ENCODE measurements at places on chromosomes 7 and 10.
A peak's percentile ranks its signal among the peaks of the same experiment; 100 is the strongest.

- no peak for DNase-seq
Measured at GRCh38 chr7:107145067-107145838, 23.6 kb upstream of the HBP1 start.

DNA sequence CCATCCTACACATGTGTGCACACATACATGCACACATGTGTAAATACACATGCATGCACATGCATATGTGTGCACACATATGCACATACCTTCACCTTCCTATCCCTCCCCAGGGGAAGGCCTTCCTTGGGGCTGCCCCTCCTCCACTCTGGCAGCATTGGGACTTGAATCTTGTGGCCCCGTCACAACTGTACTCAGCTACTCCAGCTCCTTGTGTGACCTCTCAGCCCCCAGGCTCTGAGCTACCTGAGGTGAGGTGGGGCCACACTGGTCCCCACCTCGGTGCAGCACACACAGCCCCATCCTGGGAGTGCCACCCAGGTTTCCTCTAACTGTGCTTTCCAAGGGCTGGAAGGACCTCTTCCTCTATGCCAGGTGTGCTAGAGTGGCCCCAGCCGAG is 116.0 kb downstream of the LHPP start:
- no peak for DNase-seq

- no peak for DNase-seq
Measured at GRCh38 chr7:96664793-96665192, 44.9 kb downstream of the SEM1 start.

DNA sequence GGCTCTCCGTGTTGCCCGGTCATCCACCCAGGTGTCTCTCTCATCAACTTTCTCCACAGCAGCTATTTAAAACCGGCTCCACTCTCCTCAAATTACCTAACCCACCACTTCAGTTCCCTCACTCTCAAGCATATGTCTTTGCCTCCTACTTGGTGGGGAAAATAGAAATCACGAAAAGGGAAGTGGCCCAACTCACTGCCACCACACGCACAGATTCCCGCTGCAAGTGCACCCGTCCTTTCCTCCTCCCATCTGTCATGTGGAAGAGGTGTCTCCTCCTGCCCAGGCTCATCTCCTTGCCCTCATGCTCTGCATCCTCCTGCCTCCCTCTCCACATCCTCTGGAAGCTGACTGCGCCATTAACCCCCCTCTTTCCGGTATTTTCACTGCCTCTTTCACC is 80.8 kb upstream of the MKX start:
- DNase-seq = no peak

DNA sequence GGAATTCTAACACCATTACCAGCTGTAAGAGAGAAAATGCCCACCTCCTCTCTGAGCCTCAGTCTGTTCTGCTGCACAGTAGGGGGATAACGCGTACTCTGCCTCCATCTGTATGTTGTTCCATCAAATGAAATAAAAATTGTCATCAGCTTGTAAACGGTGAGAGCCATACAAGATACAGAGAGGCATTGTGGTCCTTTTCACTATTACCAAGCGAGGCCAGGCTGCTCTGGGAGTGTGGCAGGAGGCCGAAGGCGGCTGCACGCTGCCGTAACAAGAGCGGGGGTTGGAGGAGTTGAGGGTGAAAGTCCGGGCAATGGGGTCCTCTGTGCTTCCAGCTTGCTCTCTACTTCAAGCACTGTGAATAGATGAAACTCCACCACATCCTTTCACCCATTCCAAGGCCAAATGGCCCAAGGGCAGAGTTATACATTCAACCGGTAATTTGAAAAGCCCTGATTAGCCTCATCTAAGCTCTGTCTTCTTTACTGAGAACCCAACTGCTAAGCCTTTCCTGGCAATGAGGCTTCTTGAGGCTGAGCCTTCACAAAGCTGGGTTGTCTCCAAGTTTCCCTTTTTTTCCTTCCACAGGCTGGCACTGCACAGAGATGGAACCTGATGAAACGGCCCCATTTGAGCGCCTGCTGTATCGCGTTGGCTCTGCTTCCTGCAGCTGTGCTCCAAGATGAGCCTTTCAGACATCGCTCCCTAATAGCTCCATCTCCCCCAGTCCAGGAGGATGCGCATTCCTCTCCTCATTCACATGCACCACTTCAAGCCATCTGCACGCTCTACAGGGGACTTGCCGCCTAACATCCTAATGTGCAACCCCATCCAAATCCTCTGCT is 47.2 kb downstream of the PYROXD2 start:
- DNase-seq = no peak

- no peak for DNase-seq
Measured at GRCh38 chr7:28435732-28436378, 23.5 kb downstream of the CREB5 start.

DNA sequence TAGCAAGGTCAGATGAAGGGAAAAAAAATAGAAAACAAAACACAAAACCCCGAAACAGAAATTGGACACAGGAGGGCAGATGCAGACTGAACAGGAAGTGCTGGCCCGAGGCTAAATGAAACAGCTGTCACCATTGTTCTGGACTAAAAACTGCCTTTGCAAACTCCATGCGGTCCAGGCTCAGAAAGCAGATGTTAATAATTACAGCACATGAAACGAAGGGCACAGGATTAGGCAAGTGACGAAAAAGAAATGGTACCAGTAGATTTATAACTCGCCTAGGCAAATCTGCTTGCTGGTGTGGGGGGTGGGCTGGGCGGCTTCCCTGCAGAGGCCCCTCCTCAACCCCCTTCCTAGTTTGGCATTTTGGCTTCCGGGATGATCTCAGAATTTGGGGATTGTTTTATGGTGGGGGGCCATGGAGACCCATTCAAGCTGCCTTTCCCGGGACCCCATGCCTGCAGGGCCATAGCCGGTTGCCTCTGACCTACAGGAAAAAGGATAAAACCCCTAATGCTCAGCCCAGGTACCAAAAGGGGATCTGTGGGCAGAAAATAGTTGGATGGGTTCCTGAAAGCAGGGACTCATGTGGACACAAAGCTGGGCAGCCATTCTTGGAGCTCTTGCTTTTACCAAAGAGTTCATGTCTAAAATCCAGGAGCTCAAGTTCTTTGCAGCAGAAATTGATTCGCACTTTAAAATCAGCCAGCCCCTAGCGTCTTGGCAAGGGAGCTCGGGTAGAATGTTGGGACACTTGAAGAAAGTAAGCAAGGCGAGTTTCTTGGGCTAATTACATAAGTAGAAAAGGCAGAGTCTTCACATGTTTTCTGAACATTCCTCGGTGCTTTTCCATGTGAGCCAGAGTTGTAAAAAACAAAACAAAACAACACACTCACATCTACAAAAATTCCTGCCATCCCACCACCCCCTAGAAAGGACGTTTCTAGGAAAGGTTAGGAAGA is 39.0 kb upstream of the EMX2 start:
- DNase-seq = no peak

- DNase-seq = no peak
Measured at GRCh38 chr7:117682681-117683385, 190.4 kb downstream of the CTTNBP2 start.

- no peak for DNase-seq
Measured at GRCh38 chr7:16423761-16424160, 2.4 kb upstream of the CRPPA start.

DNA sequence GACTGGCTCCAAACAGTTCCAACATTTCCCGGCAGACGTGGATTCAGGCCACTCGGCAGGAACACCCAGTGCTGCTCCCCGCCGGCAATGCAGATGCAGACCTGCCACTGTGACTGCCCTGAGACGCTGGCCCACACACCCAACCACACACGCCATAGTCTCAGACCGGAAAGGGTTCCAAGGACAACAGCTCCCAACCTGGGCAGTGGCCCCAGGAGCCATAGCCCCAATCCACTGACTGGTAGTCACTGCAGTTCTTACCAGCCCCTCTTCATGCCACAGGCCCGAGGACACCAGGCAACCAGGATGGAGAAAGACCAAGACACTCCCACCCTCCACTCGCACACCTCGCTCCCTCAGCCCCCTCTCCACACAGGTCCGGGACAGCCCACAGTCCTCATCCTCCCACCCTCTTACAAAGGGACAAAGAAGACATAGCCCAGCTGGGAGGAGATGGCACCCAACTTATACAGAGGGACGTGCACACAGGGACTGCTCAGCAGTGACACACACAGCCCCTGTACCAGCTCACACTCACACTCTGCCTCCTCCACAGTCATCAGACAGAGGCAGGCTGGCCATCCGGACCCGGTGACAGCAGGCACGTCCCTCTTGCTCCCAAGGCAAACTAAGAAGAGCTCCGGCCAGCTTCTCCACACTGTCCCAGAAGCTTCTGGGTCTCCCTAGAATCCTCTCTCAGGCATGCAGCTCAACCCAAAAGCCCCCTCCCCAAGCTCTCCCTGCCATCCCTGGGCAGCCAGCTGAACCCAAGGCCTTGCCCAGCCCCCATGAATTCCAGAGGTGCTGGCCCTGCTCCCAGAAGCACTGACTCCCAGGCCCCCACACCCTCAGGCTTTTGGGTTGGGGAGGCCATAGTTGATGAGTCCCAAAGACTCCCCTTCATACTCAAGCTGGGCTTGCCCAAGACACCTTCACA is 24.8 kb downstream of the KCNH2 start:
- DNase-seq = no peak

GRCh38 chr7:1558841-1559625 is 3.0 kb upstream of the TMEM184A start:
- DNase-seq = no peak

DNA sequence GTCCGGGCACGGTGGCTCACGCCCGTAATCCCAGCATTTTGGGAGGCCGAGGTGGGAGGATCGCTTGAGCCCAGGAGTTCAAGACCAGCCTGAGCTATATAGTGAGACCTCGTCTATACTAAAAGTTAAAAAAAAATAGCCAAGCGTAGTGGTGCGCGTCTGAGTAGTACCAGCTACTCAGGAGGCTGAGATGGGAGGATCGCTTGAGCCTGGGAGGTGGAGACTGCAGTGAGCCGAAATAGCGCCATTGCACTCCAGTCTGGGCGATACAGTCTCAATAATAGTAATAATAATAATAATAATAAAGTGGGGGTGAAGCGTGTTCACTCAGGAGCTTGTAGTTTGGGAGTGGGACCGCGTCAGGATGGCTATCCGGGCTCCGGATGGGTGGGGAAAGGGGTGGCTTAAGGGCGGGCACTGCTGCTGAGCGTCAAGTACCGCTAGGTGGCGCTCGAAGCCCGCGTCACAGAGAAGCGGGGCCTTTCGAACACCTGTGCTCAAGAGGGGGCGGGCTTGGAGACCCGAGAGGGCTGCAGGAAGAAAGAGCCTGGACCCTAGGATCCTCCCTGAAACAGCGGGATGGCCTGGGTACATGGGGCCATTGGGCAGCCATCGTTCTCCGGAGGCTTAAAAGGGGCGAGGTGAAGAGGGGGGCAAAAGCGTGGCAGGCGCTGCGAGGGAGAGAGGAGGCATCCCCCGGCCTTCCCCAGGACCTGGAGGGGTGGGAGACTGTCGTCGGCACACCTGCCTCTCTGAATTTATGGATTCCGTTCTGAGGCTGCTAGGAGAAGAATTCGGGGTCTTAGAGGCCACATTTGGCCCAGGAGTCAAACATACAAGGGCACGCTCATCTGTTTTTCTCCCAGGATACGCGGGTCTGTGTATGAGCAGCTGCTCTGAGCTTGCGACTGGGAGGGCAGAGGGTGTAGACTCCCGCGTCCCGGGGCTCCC is 14.5 kb downstream of the LBX1 start:
- peak; percentile 56 for DNase-seq

GRCh38 chr10:68600041-68600778 is 40.1 kb downstream of the TET1 start:
- DNase-seq = peak; percentile 8

GRCh38 chr10:21355591-21356011 is 169.9 kb downstream of the SKIDA1 start:
- DNase-seq = no peak

- no peak for DNase-seq
Measured at GRCh38 chr7:98418636-98419315, 17.9 kb upstream of the BAIAP2L1 start.

DNA sequence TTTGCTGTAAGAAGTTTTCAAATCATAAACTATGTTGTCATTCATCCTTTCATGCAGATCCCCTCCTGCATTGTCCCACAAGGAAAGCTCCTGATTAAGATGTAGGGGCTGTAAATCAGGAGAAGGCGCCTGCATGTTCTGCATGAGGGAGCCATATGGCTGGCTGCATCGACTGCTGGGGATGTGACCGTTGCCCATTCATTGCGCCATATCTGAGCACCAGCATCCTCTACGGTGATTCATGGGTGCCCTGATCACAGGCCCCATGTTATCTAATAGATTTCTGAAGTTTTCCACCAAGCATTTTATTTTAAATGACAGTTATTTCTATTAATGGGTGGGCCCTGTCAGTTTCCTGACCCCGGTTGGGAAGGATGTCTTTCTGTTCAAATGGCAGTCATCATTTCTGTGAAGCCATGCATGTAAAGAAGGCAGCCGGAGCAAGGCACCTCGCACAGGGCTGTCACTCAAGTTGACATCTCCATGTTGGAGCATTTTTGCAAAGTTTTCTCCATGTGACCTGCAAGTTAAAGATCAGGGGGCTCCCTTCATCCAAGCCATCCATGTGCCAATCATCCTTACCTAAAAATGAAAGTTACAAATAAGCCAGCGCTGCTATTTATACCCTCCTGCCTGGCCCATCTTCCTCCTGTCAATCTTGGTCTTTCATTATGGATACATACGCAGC is 128.8 kb downstream of the TEX36 start:
- no peak for DNase-seq

DNA sequence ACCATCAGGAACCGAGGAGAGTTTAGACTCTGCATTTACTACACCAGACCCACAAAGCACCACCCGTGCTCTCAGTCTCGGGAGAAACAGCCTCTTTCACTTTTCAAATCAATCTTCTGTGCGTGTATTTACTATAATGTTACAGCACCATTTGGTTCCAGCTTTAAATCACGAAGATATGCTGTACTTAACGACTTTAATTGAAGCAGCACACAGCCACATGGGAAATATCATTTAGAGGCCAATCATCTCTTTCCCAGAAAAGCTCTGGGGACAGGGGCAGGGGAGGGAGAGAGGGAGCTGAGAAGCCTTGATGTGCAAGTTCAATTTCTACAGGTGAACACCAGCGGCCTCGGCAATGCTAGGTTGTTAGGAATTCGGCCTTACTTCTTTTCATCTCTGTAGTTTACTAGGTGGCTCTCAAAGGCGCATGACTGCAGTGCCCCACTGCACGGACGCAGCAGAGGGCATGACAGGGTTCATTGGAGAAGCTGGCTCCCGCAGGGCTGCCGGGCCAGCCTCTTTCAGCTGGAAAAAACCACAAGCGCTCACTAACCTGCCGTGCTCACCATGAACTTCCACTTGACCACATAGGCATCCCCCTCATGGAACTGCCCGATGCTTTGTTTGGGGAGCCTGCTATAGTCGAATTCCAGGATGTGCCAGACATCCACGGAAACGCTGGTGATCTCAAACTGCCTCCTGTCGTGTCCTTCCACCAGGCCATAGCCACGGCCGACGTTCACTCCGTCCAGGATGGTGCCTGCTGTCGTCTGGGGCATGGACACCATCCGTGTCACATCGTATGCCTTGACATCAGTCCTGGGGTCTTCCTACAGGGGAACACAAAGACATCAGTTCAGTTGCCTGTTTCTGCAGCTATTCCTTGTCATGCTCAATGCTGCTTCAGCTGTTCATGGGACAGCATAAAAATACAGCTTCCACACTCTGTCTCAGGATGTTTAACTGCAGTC is 154.5 kb downstream of the SVIL start:
- no peak for DNase-seq

- no peak for DNase-seq
Measured at GRCh38 chr10:8033812-8034465, 20.5 kb upstream of the GATA3 start.

All from stimulated activated CD8-positive, alpha-beta memory T cell treated with anti-CD3 and anti-CD28 coated beads, Interleukin-7, amount 100 ng/mL, for 4 hours (primary cell).